ENCODE measurements at places on chromosomes 7 and 10.
A peak's percentile ranks its signal among the peaks of the same experiment; 100 is the strongest.

DNA sequence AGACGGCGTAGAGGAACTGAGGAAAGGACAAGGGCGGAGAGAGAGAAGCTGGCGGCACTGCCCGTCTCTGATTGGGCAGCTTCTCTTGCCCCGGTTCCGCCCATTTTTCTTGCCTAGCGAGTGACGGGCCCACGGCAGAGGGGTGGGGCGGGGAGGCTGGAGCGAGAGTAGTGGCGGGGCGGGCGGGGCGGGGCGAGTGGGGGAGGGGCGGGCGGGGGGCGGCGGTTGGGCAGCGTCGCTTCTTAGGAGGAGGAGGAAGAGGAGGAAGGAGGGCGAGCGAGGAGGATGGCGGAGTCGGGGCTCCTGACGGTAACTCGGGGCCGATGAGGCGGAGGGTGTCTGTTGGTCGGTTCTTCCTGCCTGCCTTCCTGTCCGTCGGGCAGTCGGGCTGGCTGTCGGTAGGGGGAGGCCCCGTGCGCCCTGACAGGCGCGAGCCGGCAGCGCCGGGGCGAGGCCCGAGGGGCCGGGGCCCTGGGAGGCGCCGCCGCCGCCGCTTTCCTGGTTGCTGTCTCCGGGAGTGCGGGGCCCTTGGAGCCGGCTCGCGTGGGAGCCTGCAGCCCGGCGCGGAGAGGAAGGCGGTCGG, at the start of gene SHOC2:
Gene SHOC2, plus strand, starts transcription at position 256 of the 583 bp plus-strand sequence. CDS start 44,755 bp downstream, outside the sequence.
- no peak for DNase-seq

DNA sequence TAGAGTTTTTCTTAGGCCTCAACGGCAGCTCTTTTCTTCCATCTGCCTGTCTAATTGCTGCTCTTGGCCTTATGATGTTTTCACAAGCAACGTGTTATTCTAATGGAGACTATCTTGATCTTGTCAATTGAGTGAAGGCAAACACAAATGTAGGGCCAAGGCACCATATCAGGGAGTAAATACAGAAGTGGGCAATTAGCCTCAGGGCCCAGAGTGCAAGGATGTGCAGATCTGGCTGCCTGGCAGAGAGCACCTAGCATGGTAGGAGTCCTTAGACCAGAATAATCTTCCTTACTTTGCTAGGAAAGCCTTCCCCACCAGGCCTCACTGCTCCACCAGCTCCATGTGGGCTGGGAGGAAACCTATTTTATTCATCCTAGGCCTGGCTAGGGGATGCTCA, 590.9 kb downstream of the LRMDA start:
- no peak for DNase-seq

DNA sequence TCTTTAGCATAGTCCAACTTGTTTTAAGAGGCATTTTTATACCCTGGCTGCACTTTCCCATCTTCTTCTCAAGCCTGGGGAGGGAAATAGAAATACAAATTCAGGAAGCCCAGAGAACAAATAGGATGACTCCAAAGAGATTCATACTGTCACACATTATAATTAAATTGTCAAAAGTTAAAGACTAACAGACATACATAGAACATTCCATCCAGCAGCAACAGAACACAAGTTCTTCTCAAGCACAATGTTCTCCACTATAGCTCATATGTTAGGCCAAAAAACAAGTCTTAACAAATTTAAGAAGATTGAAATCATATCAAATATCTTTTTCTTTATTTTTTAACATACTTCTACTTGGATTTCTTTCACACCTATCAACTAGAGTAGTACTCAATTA, 75.7 kb downstream of the ANKRD7 start:
- no peak for DNase-seq

DNA sequence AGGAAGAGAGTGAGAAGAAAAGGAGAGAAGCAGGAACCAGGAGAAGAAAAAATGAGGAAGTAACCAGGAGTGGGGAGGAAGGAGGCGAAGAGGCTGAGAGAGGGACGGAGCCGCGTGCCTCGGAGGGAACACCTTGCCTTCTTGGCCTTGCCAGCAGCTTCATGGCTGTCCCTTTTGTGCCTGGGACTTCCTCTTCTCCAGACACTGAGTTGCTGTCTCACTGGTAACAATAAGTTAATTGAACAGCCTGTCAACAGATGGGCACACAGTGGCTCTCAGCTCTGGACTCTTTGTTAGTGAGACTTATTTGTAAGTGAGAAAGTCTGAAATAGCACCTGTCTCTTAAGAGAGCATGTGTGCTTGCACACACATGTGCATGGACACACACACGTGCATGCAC, 83.2 kb downstream of the GATA3 start:
- no peak for DNase-seq

DNA sequence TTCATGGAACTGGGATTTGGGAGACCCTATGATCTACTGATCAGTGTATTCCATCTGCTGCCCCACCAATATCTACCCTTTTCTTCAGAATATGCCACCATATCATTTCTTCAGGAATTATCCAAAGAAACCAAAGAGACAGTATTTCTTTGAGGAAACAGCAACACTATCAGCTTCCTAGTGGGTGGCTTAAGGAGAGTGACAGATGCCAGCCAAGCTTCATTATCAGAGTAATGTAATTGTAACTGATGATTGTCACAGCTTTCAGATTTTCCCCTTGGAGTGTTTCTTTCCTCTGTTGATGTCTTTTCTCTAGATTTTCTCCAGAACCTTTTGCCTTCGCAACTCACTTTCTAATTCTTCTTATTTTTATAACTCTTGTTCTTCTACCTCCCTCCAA, 934.4 kb upstream of the LRRN3 start:
- DNase-seq = no peak

- no peak for DNase-seq
Observed at GRCh38 chr10:114782666-114783065, 38.9 kb upstream of the FHIP2A start.

DNA sequence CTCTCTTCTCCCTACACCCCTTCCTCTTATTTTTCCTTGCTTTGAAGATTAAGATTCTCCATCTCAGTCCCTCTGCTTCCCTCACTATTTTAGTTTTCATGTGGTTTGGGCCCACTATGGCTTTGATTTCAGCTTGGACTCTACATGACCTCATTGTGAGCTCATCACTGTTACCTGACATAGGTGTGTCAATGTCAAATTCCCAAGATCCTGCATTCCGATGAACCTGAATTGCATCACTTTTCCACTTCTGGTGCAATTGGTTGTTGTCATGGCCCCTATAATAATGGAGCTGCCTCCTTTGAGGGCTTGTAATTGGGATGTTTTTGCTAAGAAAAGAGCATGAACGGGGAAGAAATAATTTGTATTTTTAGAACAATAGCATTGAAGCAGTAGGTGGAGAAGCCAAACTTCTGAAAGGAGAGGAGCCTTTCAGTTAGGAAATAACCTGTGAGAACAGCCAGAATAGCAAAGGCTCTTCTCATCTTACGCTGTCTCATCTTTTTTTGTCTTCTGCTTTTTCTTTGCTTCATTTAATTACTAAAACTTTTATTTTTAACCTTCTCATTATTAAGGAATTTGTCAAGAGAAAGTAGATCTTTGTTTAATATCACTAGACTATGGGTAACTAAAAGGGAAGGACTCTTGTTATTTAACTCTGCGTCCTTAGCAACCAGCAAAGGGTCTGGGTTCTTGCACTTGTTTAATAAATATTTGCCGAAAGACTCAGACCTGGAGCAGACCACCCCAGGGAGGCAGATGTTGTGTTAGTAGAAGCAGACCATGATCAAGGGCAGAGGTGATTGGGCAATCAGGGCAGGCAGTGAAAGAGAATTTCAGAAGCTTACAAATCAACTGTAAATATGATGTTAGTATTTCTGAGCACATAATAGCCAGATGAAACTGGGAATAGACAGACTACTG, 95.4 kb downstream of the TES start:
- DNase-seq = no peak

DNA sequence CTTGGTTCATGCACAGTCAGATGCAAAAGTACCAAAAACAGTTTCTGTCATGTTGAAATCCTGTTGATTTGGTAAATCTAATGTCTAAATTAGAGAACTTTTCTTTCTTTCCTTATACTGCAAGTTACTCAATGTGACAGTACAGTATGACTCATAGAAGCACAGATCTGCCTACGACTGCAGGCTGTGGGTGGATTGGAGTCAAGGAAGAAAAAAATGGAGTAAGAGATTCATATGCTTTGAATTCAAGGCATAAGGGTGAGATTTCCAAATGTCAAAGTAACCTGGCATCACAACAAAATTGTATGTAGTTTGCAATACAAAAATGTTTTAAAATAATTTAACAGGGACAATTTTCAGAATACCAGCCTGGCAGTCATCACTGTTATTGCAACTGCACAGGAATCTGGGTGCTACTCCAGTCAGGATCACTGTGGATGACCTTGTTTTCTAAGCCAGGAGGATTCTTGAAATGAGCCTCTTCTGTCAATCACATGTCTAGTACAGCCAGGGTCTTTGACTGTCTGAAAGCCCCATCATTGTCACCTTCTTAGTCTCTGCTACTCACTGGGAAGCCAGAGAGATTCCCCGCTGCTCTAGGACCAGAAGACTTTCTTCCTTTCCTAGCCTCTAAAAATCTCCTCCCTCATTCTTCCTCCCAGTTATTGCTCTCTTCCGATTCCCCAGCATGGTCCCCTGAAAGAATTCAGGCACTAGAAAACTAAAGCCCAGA, 83.6 kb downstream of the CD36 start:
- DNase-seq = peak; percentile 90

DNA sequence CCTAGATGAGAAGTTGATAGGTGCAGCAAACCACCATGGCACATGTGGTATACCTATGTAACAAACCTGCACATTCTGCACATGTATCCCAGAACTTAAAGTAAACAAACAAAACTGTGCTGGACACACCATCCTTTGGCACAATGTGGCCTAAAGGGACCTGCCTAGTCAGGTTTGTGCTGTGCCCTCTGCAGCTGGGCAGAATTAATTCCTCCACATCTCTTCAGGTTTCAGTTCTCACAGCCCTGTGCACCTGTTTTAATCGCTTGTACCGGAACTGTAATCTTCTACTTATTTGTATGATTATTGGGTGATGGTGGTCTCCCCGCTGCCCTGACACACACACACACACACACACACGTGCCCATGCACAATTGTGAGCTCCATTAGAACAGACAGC, 252.7 kb downstream of the ACTR3B start:
- no peak for DNase-seq

DNA sequence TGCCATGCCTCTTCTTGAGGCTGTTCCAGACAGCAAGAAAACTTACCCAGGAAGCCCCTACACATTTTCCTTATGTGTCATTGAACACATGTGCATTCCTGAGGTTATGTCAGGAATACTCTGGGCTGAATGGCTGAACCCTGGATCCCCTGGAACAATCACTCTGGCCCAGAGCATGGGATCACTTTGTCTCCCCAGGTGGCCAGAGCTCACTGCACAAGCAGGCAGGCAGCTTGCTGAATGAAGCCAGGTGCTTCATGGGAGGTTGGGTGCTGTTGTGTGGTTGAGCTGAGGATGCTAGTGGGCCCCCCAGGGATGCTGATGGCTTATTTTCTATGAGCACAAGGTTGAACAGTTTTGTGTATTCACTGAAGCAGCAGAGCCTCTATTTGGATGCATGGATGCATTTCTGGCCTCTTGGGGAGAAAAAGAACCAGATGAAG, 54.7 kb upstream of the NPTX2 start:
- DNase-seq = no peak

- DNase-seq = peak; percentile 46
Observed at GRCh38 chr7:112160130-112160770, 45.9 kb downstream of the DOCK4 start.

GRCh38 chr7:30613366-30614325, 19.0 kb downstream of the GARS1 start:
- peak; percentile 54 for DNase-seq

GRCh38 chr10:98407017-98407743, 7.8 kb downstream of the PYROXD2 start:
- no peak for DNase-seq

- DNase-seq = no peak
Observed at GRCh38 chr10:26214551-26215395, 1.8 kb upstream of the GAD2 start.

GRCh38 chr7:4738711-4739527, 36.5 kb upstream of the AP5Z1 start:
- peak; percentile 94 for DNase-seq

- no peak for DNase-seq
Observed at GRCh38 chr7:140053812-140054539, 8.8 kb downstream of the PARP12 start.

DNA sequence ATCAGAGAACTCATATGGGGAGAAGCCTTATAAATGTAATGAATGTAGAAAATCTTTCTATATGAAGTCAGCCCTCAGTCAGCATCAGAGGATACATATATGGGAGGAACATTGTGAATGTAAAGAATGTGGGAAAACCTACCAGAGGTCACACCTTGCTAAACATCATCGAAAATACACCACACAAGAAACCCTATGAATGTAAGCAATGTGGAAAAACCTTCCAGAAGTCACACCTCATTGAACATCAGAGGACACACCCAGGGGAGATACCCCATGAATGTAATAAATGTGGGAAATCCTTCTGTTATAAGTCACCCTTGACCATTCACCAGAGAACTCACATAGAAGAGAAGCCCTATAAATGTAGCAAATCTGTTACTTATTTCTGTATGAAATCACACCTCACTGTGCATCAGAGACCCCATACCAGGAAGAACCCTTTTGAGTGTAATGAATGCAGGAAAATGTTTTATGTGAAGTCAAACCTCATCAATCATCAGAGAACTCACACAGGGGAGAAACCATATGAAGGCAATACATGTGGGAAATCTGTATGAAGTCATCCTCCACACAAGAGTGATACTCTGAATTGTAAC, 30.8 kb downstream of the ZNF12 start:
- no peak for DNase-seq

- no peak for DNase-seq
Observed at GRCh38 chr7:1897861-1898627, 228.0 kb downstream of the ELFN1 start.

DNA sequence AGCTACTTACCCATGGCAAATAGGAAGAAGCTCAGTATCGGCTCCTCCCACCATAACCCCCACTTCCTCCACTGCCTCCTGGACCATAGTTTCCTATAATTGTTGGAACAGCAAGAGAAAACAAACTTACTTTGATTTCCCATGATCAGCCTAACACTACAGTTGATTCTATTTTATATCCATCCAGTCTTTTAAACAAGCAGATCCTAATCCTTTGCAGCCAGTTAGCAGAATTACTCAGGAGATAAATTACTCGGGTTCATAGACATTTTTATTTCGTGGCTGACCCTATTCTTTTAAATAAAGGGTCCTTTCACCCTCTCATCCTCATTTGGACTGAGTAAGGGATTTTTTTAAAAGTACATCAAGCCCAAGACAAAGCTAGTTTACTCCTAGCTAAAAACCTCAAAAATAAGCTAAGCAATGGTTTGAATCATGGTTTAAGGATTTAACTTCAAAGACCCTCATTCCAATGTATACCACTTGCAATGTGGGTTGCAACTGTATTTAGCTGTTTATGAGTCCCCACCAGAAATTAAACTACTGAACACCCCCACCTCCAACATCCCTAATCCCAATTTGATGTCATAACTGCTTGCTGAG, 8.0 kb downstream of the HNRNPA2B1 start:
- no peak for DNase-seq

- DNase-seq = peak; percentile 20
Observed at GRCh38 chr10:70540089-70540788, 61.7 kb downstream of the PALD1 start.

GRCh38 chr7:40156988-40157387, 22.2 kb downstream of the SUGCT start:
- DNase-seq = no peak

- DNase-seq = no peak
Observed at GRCh38 chr7:5545222-5545914, 121.7 kb upstream of the TNRC18 start.

Measured in fibroblast of pulmonary artery (primary cell).